ENCODE measurements at places on chromosomes 4 and X. TPM values are rescaled to one million over a fixed set of nuclear protein-coding genes. Genes with fewer than 3 reads are reported as not detected.

F9 gene
- total RNA-seq, result 0.11 TPM

CSN1S1 gene
- not detected for total RNA-seq

ZFYVE28 gene
- 25.1 TPM for total RNA-seq

GRCh38 chrX:110397904-110398303 is 39.3 kb downstream of the RTL9 start:
- no peak for DNase-seq

DNA sequence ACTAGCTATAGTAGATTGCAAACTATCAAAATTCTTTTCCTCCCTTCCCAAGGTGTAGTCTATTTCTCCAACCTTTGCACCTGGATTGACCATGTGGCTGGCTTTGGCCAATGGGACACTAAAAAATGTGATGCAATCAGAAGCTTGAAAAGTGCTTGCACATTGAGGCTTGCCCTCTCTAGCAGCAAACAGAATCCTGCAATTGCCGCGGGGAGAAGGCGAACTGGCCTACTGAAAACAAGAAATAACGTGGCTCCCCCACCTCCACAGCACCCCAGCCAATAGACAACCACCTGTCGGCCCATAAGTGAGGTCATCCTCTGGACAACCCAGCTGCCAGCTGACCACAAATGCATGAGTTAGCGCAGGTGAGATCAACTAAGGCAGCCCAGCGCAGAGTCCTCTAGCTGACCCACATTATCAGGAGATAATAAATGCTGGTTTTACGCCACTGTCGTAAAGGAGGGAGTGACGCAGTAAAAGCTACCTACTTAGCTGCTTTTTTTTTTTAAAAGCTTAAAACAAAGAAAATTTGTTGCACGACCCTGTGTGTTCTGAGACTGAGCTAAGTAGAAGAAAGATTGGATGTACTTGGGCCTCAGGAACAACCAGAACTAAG is 95.2 kb downstream of the GK start:
- DNase-seq, result peak; percentile 30

DNA sequence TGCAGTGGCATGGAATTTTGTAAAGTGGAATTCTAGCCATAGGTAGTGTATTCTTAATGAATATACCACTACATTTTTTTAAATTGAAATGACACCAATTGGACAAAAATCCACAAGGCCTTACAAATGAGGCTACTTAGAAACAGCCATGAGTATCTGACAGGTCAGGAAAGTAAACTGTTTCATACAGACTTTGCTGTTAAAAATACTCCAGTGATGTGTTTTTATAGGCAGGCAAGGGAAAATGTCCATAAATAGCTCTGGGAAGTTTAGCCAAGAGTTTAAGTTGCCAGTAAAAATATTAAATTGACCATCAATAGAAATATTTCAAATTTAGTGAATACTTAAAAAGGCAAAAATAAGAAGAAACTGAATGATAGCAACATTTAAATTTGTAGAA is 41.8 kb upstream of the PDLIM5 start:
- DNase-seq, result no peak

DNA sequence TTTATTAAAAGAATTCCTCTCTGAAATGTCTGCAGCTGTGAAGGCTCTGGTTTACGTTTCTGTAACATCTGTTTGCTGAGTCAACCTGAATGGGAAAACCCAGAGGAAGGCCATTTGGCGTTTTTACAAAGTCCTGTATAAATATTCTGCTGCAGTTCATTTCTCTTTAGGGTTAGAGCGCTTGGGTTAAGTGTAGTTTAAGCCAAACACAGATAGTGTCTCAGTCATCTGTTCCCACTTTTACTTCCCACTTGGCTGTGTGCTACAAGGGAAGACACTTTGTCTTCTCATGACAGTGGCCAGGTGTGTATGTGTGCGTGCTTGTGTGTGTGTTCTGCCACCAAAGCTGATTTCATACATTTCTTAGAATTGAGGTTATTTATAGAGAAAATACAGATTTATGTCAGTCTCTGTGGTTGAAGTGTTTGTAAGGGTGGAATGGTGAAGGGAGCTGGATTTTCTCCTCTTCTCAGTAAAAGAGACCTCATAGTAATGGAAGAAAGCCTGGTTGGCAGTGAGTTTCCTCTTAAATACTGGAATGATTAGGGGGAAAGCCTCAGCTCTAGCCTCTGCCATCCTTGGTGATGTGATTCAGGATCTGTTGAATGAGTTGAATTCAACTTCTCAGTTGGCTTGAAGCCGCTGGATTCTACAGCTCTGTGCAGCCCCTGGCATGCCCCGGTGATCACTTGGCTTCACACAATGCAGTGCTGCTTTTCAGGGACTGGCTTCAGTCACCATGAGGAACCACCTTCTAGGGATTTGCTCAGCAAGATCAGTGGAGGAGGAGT is 50.6 kb downstream of the JADE1 start:
- no peak for DNase-seq

GRCh38 chr4:39043861-39044363 is 11.7 kb upstream of the TMEM156 start:
- DNase-seq, result no peak

DNA sequence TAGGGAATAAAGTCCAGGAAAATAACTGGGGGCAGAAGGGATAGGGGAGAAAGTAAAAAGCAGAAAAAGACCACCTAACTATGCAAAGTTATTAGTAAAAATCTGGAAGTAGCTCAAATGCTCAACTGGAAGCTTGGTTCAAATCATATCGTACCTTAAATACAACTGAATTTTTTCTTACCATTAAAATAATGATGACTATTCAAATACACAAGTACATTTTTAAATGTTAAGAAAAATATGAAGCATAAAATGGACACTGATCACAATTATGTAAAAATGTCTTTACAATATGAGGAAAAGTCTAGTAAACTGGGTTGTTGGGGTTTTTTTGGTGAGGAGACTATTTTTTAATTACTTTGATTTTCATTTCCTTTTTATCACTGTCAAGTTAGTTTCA is 3.1 kb downstream of the BRWD3 start:
- no peak for DNase-seq

DNA sequence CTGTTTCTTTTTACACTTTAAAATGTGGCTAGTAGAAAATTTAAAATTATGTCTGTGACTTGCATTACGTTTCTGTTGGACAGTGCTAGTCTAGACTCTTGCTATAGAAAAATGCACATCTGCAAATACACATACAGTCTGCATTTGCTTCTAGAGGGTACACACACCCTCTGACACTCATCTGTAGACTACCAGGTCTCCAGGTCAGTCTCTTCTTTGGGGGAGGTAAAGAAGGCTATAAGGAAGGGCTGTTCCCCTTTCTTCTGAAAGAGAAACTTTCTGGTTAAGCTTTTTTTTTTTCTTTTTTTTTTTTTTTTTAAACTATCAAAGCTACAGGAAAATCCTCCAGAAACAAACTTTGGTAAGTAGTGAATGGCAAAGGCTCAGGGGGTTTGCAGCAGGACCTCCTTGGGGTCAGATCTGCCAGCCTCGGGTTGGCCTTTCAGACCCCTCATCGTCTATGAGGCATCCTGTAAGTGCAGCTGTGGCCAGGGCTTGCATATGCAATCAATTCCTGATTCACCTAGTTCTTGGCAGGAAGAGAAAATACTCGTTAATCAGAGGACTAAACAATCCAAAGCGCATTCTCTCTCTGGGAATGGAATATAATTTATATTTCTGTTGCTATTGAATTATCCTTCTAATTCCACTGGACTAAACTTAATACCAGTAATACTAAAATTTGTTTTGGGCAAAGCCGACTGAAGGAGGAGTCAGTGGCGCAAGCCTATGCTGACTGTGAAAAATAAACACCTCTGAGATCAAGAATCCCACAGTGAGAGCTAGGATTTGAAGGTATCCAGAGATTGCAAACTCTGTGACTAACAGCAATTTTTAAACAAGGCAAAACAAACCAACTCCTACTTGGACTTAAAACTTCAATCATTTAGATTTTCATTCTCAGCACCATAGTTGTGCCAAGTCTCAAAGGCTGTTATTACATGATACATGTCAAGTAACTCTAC is 109.3 kb upstream of the TBC1D9 start:
- DNase-seq, result no peak

DNA sequence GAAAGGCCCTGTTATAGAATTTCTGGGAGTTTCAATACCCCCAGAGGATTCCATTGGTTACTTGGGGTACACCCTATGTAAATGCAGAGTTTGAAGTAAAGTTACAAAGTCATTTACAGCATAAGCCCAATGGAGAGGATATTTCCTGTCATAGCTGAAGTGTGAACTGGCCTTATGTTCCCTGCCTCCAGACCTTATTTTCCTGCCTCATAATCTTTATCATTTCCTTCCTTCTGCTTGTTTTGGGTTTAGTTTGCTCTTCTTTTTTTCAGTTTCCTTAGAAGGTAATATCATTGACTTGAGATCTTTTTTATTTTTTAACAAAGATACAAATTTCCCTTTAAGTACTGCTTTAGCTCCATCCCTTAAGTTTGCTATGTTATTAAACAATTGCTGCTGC is 85.4 kb downstream of the PPEF1 start:
- no peak for DNase-seq

DNA sequence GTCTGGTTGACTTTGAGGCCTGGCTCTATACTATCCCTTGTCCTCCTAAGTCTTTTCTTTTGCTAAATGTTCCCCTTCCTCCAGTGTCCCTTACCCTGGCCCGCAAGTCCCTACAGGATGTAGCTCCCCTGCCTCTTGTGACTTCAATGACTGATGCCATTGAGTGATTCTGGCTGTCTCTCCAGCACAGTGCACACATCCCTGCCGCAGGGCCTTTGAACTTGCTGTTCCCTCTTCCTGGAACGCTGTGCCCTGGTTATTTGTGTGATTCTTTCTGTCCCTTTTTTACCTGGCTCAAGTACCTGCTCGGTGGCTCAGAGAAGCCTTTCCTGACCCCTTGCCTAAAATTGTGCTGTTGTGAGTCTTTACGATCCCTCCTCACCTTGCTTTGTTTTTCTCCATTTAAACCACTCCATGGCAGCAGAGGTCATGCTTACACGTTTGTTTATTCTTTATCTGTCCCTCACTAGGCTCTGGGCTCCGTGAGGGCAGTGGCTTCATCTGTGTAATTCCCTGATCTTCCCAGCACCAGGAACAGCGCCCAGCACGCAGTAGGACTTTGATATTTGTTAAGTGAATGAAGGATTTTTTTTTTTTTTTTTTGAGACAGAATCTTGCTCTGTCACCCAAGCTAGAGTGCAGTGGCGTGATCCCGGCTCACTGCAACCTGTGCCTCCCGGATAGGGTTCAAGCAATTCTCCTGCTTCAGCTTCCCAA is 17.6 kb downstream of the MSX1 start:
- no peak for DNase-seq

DNA sequence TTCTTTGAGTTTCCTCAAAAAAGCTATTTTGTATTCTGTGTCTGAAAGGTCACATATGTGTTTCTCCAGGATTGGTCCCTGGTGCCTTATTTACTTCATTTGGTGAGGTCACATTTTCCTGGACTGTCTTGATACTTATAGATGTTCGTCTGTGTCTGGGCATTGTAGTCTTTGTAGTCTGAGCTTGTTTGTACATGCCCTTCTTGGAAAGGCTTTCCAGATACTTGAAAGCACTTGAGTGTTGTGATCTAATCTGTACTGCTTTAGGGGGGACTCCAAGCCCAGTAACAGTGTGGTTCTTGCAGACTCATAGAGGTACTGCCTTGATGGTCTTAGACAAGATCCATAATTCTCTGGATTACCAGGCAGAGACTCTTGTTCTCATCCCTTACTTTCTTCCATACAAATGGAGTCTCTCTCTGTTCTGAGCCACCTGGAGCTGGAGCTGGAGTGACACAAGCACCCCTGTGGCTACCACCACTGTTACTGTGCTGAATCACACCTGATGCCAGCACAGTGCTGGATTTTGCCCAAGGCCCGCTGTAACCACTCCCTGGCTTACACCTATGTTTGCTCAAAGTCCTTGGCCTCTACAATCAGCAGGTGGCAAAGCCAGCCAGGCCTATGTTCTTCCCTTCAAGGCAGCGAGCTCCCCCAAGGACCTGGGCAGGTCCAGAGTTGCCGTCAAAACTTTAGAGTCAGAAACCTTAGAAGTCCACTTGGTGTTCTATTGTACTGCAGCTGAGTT is 72.3 kb upstream of the EFHC2 start:
- DNase-seq, result no peak

- DNase-seq, result no peak
These were observed 26.7 kb upstream of the BMP2K start for GRCh38 chr4:78749258-78749971.

- DNase-seq, result no peak
These were observed 703.6 kb upstream of the PITX2 start for GRCh38 chr4:111326450-111326849.

DNA sequence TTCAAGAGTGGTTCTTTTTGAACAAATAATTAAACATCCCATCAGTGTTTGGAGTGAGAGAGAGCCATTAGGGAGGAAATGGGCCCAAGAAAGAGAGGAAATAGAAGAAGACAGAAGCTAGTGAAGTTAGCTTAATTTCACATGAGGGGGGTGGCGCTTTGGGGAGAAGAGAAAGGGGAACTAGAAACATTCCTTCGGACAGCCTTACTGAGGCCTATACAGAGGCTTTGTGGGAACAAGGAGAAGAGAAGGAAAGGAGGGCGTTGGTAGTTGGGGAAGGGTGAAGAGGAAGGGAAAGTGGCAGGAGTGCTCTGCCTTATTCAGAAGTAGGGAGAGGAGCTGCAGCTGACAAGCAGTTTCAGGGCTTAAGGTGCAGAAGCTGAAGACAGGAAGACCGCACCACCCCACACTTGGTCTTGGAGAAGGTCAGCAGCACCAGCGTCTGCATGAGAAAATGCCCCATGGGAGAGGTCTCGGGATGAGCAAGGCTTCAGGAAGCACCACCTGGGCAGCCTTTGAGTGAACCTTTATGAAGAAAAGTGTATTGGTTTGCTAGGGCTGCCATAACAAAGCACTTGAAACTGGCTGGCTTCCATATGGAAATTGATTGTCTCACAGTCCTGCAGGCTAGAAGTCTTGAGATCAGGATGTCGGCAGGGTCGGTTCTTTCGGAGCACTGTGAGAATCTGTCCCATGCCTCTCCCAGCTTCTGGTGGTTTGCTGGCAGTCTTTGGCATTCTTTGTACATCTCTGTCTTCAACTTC is 85.1 kb downstream of the KIT start:
- no peak for DNase-seq

GRCh38 chr4:185902654-185903053 is 90.7 kb upstream of the SORBS2 start:
- no peak for DNase-seq

- no peak for DNase-seq
These were observed 646.0 kb upstream of the PITX2 start for GRCh38 chr4:111268769-111269414.

- DNase-seq, result no peak
These were observed 103.0 kb downstream of the AFF1 start for GRCh38 chr4:87037671-87038334.

- DNase-seq, result no peak
These were observed 6.8 kb upstream of the SASH3 start for GRCh38 chrX:129772796-129773431.

DNA sequence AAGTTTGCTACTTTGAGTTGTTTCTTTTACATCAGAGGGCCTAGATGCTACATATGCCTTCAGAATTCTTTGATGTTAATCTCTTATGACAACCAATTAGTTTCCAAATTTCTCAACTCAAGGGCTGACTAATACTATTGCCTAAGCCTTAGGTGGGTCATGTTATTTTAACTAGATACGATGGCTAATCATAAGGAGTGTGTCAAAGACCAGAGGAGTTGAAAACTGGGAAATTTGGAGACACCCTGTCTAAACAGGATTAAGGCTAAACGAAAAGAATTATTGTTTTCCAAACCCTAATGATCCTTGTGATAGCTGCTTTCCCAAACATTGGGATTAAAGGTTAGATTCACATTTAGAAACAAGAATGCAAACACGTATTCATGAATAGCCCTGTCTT is 228.5 kb downstream of the PCDH7 start:
- no peak for DNase-seq
